ENCODE measurements at places on chromosomes 5 and 9.

DNA sequence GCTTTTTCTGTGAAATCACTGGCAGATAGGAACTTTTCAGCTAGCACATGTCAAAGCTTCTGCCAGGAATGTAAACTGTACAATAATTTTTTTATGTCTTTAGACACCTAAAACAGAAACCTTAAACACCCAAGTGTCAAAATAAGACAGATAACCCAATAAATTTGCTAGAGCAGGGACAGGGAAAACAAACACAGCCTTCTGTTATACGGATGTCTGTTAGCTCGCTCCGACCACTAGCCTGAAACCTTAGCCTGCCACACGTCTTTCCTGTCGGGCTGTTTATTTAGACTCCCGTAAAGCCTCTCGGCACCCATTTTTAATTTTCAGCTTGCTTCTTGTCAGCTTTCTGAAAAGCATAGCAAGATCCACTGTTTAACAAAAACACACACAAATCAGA is 355.4 kb upstream of the SLC24A2 start:
- no peak for DNase-seq

GRCh38 chr5:1462358-1462757 is 17.1 kb upstream of the SLC6A3 start:
- no peak for DNase-seq

DNA sequence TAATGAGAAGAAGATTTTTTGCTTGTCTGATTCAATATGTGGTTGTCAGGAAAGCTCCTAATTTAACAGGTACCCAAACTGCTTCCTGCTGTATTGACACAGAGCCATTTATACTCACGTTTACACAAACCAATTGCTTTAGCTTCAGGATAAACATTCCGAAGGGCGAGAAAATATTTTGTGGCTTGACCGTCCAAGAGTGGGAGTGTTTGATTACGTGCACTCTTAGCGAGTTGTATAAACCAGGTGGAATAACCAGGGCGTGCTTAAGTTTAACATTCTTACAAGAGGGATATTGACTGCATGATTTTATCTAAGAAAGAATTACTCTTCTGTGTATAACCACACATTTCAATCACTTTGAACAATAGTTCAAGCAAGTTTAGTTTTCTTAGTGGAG is 278.7 kb upstream of the TYRP1 start:
- DNase-seq = no peak

DNA sequence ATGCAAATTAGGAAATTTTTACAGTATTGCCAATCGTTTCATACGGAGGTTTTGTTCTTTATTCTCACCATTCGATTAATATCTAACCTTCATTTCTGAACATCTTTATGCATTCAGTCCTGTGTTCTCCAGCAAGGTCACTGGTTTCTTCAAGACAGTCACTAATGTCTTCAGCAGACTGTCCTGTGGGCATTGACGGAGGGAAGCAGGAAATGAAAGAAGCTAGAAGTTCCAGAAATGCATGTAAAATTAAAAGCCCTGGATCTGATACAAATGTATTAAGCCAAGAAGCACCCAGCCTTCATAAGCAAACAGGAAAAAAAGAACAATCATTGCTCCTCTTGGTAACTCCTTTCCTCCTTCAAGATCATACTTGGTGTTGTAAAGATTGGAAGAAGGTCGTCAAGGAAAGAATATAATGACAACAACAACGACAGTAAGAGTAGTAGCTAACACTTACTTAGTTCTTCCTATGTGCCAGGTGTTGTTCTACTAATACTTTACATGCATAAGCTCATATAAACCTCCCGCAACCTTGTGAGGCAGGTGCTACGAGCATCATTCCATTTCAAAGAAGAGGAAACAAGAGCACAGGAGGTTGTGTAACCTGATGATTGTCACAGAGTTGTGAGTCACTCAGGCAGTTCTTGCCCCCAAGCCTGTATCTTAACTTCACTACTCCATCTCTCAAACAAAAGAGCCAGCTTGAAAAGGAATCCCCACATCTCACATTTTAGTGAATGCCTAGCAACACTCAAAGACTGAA is 59.9 kb upstream of the CER1 start:
- no peak for DNase-seq

GRCh38 chr9:20353931-20354652 is 268.2 kb downstream of the MLLT3 start:
- no peak for DNase-seq

DNA sequence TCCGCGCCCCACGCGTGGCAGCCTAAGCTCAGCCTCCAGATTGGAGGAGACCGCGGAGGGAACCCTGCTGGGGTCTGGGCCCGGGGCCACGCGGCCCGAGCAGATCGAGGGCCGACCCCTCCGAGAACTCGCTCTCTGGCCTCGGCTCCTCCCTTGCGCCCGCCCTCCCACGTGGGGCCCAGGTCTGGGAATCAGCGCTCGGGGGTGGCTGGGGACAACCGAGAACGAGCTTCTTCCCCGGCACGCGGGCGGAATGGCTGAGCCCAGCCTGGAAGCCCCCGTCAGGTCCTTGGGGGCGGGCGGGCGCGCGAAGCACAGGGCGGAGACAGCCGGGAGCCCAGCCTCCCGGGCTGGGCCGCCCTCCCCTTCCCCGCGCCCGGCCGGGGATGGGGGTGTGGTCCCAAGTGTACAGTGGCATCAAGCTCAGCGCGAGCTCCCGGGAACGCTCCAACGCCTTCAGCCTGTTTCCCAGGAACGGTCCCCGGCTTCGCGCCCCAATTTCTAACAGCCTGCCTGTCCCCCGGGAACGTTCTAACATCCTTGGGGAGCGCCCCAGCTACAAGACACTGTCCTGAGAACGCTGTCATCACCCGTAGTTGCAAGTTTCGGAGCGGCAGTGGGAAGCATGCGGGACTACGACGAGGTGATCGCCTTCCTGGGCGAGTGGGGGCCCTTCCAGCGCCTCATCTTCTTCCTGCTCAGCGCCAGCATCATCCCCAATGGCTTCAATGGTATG is at the start of gene SLC22A4:
TSS of gene SLC22A4 (plus strand) at position 403 of the 736 bp plus-strand sequence. CDS start at position 626, 223 bp downstream.
- peak; percentile 63 for DNase-seq

GRCh38 chr5:50953290-50953689 is 286.9 kb downstream of the PARP8 start:
- no peak for DNase-seq

DNA sequence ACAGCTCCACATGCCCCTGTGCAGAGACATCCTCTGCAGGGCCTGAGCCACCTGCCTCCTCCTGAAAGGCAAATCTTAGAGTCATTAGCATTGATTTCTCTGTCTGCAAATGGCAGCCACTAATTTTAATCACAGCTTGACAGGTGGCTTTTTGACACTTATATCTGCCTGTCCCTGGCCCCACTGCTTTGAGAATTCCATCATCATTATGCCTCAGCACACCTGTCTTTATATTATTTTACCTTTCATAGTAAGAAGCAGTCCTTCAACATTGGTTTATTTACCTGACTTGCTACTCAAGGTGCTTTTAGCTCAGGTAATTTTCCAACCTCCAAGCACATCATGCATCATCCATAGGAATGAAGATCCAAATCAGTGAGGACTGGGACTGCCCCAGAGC is 451.3 kb downstream of the MTRR start:
- no peak for DNase-seq

- no peak for DNase-seq
These were observed 800.9 kb downstream of the CDH9 start for GRCh38 chr5:26237489-26237888.

DNA sequence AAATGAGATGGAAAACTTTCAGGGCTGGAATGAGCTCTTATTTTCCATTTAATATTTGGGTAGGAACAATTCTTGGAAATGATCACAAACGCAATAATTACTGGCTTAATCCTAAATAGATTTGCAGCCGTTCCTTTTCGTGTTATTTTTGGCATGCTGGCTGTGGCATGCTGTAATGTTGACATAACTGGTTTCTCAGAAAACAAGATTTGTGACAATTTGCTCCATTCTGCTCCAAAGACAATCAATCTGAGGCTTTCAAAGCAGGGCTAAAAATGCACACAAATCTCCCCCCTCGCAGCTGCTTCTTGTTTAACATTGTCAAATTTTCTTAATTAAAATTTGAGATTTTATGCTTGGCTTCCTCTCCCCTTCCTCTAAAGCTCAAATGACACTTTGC is 151.2 kb downstream of the TTC39B start:
- no peak for DNase-seq

DNA sequence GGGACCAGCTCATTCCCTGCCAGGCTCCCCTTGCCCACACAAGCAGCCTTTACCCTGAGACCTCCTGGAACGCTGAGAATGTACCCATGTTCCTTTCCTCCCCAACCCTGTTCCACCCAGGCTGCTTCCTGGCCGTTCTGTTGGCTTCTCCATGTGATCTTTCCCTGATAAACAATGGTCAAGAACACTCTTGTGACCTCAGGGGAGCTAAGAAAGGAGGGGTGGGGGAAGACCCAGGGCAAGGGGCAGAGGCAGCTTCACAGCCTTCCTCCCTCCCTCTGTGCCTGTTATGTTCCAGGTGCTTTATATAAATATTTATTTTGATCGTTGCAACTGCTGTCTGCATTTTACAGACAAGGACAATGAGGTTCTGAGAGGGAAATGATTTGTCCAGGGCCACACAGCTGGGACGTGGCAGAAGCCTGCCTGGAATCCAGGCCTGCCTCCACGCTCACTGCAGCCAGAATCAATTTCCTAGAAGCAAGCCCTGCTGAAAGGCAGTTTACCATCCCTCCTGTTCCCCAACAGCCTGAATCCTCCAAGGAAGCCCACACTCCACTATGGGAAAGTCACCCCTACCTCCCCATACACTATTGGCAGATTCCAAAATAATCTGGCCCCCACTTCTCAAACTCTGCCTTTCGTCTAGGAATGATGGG is 3.9 kb downstream of the SHROOM1 start:
- no peak for DNase-seq

DNA sequence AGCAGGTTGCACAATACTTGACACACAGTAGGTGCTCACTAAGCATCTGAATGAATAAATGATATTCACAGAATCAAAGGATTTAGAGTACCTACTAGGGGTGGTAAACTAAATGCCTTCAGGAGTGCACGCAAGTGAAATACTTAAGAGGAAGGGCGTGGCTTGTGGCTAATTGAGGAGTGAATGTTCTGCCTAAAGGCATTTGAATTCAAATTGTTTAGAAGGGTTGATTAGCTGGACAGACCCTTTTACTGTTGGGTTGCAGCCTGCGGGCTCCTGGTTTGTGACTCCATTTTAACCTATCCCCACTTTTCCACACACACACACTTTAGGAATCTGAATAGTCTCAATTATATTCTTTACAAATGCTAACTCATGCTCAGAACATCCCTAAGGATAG is 63.1 kb downstream of the PPP2R2B start:
- DNase-seq = no peak

DNA sequence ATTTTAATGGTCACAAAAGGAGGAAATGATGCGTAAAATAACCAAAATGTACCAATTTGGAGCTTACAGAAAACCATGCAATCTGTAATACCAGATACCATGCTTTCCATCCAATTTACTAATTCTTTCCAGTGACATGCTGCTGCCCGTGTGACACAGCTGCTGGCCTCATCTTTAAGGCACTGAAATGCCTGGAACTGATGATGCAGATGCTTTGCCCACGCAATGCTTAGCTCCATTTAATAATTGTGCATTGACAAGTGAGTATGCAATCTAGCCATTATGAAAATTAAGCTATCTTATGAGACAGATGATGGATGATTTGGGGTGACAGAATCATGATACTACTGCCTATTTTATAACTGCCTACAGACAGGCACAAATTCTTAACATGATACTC is 169.2 kb upstream of the CTNND2 start:
- no peak for DNase-seq

GRCh38 chr5:130462516-130462915 is 558.3 kb downstream of the CHSY3 start:
- DNase-seq = no peak
